ENCODE measurements at places on chromosomes 1 and 21.

DNA sequence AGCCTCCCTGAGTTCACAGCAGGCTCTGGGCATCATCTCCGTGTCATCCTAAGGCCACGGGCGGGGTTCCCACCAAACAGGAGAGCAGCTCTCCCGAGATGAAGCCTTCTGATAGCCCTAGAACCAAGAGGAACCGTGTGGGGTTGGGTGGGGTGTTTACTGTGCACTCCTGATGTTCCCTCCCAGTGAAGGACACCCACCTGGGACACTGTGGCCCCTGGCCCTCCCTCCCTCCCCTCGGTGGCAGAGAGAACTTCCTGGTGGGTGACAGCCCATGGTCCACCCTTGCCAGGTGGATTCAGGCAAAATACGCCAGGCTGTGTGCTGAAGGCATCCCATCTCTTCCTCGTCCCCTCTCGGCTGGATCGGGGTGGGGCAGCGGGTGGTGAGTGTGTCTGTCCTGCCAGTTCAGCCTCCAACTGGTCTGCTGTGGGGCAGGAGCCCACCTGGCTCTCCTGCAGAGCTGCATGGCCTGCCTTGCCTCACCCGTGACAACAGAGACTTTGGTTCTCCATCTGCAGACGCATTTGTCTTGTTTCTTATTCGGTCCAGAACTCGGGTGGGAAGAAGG, 15.6 kb upstream of the C1orf174 start:
- no peak for DNase-seq

GRCh38 chr1:167532375-167532774, 14.0 kb upstream of the CD247 start:
- no peak for DNase-seq

GRCh38 chr1:13549521-13549920, 34.1 kb upstream of the PDPN start:
- DNase-seq, result no peak

DNA sequence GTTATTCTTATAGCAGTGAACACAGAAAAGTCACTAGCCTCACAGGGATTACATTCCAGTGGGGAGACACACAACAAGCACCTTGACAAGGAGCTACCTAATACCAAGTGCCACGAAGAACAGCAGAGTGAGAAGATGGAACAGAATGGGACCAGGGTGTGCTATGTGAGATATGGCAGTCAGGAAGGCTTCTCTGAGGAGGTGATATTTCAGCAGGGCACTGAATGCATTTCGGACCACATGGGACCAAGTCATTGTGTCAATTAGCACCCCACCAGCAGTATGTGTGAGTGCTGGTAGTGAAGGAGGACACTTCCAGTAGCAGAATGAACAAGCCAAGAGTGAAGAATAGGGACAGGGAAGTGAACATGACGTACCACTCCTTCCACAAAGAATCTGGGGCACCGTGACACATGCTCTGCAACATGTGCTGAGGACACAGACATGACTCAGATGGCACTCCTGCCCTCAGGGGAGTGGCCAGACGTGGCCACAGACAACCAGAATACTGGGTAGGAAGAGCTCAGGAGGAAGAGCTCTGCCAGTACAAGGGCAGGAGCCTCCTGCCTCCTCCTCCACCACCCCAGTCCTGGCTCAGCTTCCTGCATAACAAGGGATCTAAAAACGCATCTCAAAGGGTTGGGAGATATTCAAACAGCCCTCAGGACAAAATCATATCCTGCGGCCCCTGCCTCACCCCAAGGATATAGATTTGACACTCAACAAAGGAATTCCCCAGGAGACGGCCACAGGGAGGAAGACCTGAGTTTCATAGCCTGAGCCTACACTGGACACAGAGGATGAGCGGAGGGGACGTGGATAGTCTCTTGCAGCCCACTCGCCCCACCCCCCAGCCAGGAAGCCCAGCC, 102.5 kb downstream of the TRABD2B start:
- no peak for DNase-seq

- no peak for DNase-seq
Measured at GRCh38 chr1:51679435-51679834, 62.5 kb downstream of the OSBPL9 start.

DNA sequence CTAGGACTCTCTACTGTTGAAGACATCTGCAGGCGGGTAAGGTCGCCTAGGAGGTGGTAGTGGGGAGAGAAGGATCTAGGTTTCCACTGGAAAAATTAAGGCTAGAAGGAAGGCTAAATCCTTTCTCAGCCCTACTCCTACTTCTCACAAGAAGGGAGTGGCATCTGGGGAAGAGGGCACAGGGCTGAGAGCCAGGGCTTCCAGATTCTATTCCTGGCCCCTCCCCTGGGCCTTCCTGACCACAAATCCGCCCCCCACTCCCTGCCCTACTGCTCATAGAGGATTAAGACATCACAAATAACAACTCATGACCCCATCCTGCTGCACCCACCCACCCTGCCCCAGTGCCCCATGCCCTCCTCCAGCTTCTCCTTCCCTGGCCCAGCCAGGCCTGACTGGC, 2.5 kb downstream of the PHLDA3 start:
- no peak for DNase-seq

DNA sequence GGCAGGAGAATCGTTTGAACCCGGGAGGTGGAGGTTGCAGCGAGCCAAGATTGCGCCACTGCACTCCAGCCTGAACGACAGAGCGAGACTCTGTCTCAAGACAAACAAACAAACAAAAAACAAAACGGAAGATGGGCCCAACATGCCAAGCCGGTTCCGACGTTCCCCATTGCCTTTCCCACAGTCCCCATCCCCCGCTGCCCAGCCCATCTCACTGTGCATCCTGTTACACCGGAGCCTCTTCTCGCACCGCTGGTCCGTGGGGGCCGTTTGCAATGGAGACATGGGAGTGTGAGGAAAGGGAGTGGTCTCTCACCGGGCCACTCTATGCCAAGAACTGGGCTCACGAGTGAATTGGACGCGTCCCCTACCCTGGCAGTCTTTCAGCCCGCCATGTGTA, 1.3 kb upstream of the CFAP74 start:
- no peak for DNase-seq

DNA sequence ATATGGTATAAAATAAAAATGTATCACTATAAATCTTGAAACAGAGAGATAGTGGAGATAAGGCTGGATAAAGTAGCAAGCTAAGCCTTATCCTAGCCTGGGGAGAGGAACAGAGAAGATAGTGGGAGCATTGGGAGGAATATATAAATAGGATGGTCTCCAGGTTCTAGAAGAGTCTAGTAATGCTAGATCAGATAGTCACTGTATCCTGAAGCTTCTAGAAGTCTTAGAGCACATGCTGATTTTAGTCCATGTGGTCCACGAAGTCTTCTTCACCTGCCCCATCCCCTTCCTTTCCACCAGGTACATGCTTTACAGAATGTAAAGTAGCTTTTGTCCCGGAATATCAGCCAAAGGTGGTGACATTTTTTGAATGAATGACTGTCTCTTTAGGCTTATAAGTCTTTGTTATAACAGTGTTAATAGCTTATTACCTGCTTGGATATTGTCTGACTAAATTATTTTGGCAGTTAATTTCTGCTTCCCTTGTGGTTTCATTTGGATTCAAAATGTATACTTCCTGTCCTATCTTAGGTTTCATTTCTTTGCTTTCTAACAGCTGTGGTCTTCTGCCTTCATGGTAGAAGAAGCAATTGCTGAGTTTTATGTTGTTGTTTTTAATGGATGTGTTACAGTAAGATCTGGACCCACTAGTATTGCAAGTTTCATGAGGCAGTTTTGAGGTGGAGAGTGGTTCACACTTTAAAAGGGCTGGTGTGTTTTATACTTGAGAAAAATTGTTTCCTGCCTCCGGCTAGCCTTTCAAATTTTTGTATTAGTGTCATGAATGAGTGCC, 5.9 kb downstream of the SMG7 start:
- no peak for DNase-seq

DNA sequence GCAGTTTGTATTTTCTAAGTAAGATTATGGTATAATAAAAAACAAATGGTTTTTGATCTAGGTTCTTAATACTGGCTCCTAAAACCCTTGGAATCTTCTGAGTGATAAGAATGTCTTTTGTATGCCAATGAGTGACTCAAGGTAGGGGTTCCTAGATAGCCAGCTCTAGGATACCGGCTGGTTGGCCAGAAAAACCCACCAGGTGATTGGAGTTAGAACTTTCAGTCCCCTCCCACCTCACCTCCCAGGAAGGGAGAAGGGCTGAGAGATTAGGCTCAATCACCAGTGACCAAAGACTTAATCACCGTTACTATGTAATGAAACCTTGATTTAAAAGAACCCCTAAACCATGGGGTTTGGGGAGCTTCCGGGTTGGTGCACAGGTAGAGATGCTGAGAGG, 8.7 kb upstream of the BRDT start:
- no peak for DNase-seq

DNA sequence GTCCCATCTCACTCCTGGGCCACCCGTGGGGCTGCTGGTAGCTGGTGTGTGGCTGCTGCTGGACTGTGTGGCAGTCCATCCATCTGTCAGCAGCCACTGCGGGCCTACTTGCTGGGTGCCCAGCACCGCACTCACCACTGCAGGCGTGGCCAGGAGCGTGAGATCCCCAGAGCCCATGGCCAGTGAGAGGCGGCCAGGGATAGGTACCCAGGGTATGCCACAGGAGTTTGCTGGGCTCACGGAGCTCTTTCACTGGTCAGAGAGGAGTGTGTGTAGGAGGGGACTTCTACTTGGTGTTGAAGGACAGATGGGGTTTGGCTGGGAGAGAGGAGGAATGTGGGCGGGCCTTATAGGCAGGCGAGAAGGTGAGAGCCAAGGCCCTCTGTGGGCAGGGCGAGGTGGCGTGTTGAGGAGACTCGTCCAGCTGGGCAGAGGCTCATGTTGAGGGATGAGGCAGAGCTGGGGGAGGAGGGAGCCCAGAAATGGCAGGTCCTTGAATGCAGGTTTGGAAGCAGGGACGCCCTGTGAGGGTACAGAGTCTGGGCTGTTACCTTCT, 15.0 kb downstream of the QSOX1 start:
- DNase-seq, result no peak

Data from NCI-H1694 (cell line).